ENCODE measurements at places on chromosomes 6 and 20. TPM values are rescaled to one million over a fixed set of nuclear protein-coding genes. Genes with fewer than 3 reads are reported as not detected.

The TMEM151B gene
- not detected for total RNA-seq

The ANGPT4 gene
- under 0.01 TPM for total RNA-seq

The SYCP2 gene
- 1.6 TPM for total RNA-seq

The AVP gene
- total RNA-seq: not detected

The C2 gene
- 3.3 TPM for total RNA-seq

The MCHR2 gene
- total RNA-seq: not detected

The WASF1 gene
- total RNA-seq: 14.2 TPM

The HUS1B gene
- 0.97 TPM for total RNA-seq

The KIF13A gene
- total RNA-seq: 86.8 TPM

The RPL10A gene
- 850 TPM for total RNA-seq

The EEF1A1 gene
- 16,627 TPM for total RNA-seq
